NCI-H226 (cell line): ENCODE measurements at places on chromosomes 1 and 21.
A peak's percentile ranks its signal among the peaks of the same experiment; 100 is the strongest.

DNA sequence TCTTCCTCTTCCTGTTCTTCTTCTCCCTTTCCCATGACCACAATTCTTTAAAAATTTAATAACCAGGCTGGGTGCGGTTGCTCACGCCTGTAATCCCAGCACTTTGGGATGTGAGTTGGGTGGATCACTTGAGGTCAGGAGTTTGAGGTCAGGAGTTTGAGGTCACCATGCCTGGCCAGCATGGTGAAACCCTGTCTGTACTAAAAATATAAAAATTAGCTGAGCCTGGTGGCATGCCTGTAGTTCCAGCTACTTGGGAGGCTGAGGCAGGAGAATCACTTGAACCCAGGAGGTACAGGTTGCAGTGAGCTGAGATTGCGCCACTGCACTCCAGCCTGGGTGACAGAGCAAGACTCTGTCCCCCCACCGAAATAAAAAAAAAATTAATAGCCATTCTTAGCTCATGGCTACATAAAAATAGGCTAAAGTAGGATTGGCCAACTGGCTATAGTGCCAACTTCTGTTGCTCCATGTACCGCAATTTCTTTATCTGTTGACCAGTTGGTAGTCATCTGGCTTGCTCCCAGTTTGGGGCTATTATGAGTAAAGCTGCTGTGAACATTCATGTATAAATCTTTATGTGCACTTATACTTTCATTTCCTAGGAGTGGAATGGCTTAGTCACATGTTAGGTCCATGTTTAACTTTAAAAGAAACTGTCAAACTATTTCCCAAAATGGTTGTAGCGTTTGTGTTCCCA lies 136.3 kb downstream of the PEX14 start:
- peak; percentile 38 for DNase-seq

GRCh38 chr1:196361112-196361714 lies 247.0 kb downstream of the KCNT2 start:
- DNase-seq = peak; percentile 24

- no peak for DNase-seq
Measured at GRCh38 chr21:28892199-28893111, 100.2 kb downstream of the LTN1 start.

- peak; percentile 92 for DNase-seq
Measured at GRCh38 chr1:107139833-107140702, 771 bp upstream of the NTNG1 start.

- DNase-seq = no peak
Measured at GRCh38 chr1:204692325-204692840, 6.8 kb upstream of the LRRN2 start.

GRCh38 chr1:8652467-8653046 lies 164.9 kb downstream of the RERE start:
- DNase-seq = no peak

GRCh38 chr1:29833581-29833980 lies 597.3 kb downstream of the PTPRU start:
- no peak for DNase-seq

GRCh38 chr1:226397011-226397926 lies 10.6 kb downstream of the PARP1 start:
- no peak for DNase-seq

GRCh38 chr1:54227891-54228310 lies 27.9 kb downstream of the MRPL37 start:
- no peak for DNase-seq

- DNase-seq = no peak
Measured at GRCh38 chr1:100903777-100904176, 7.9 kb downstream of the SLC30A7 start.

GRCh38 chr21:33542640-33543504 lies at the start of gene SON:
SON (plus strand) TSS chr21:33543038; CDS start chr21:33543093, 55 bp downstream.
- peak; percentile 99 for DNase-seq

DNA sequence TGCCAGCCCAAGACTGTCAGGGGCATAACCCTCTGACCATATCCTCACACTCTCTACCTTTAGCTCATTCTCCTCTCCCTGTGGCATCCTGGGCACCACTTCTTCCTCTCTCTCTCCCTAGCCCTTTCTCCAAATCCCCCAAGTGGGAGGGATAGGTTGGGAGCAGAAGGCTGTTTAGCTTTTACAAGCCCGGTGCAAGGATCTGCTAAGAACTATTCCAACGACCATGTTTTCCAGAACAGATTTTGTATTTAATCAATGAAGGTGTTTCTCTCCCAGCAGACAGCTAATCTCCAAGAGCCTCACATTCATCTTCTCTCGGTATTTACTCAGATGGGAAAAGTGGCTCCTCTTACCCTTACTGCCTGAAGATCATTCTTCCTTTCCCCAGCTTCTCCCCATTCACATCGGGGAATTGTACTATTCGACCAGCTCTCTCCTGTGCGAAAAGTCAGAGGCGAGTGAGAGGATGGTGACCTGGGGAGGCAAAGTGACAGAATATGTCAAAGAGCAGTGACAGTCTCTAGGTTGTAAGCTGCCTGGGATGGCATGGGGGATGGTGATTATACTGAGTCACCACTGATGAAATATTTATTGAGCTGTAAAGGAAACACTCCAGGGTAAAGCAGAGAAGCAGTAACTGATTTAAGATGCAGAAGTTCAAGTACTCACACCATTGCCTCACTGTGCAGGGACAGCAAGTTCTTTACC lies 47.0 kb upstream of the RBM15 start:
- no peak for DNase-seq

- DNase-seq = no peak
Measured at GRCh38 chr1:13628711-13629110, 45.1 kb downstream of the PDPN start.
